ENCODE measurements at places on chromosomes 3 and 15.

- DNase-seq: no peak
These were observed 46.5 kb downstream of the EXOG start for GRCh38 chr3:38542401-38543298.

GRCh38 chr3:120040813-120041377 is 53.4 kb downstream of the GSK3B start:
- no peak for DNase-seq

DNA sequence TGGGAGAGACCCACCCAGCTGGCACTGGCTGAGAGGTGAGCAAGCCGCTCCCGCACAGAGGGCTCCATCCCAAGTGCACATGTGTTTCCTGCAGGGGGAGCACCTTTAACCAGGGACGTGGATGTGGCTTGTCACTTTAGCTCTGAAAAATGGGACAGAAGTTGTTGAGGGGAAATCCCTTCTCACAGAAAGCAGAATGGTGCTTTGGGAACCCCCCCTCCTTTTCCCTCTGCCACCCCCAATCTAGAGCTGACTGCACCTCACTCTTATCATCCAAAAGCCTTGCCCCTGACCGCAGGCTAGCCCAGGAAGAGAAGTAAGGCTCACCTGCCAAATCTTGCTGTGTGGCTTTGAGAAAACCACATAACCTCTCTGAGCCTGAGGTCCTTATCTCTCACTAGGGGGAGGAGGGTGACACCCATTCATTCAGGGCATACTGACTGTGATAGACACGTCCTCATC is 77.9 kb downstream of the RPN1 start:
- DNase-seq: no peak

DNA sequence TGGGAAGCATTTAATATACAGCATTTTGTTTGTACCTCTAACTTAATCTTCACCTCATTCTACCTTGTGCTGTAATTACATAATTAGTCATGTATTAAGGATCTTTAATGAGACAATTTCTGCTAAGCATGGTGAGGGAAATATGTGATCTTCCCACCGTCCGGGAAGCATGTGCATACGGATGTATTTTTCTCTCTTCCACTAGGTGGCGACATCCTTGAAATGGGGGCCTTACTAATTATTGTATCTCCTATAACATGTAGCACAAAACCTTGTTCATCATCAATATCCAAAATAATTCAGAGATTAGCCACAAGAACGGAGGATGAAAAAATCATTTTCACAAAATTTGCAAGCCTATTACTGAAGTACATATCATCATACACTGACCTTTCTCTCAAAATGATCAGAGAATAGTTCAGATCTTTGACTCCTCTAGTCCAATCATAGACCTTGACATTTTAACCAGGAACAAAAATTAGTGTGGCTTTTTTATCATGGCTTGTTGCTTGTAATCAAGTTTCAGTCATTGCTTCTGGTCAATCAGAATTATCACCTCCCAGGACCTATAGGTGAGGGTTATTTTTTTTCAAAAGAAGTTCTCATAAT is 148.9 kb upstream of the GBE1 start:
- peak; percentile 39 for DNase-seq

- DNase-seq: no peak
These were observed 8.6 kb upstream of the ADAM10 start for GRCh38 chr15:58758141-58758540.

DNA sequence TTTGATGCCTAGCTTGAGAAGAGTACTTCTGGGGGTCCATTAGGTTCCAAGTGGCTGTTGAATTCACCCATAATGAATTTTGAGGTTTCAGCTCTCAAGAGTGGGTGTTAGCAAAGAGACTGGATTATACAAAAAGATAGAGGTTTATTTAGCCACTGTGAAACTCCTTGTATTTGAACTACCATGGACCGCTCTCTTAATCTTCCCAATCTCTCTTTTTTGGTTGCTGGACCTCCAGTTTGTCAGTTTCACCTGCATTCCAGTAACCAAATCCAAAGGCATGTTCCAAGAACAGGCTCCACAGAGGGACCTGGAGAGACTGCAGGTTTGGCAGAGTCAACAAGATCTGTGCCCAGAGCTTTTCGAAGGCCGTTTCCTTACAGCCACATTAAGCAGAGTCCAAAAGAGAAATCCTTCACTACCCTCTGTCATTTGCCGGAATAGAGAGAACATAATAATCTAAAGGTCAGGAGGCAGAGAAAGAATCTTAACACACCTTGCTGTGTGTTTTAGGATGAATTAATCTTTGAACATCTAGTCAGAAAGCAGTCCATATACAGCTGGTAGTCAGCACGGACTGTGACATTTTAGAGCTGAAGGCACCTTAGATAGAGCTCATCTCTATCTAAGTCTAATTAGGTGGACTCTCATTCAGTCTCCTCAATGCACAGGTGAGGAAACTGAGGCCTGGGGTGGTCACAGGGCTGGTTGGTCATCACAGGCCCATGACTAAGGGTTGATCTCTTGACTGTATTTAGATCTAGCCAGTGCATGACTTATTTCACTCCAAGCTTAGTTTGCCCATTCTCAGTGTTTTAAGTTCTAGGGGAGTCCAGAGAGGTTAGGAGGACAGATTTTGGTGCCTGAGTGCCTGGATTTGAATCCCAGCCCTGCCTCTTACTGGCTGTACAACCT is 1.3 kb downstream of the ABHD2 start:
- DNase-seq: no peak

- no peak for DNase-seq
These were observed 943.2 kb downstream of the MCTP2 start for GRCh38 chr15:95174301-95175259.

DNA sequence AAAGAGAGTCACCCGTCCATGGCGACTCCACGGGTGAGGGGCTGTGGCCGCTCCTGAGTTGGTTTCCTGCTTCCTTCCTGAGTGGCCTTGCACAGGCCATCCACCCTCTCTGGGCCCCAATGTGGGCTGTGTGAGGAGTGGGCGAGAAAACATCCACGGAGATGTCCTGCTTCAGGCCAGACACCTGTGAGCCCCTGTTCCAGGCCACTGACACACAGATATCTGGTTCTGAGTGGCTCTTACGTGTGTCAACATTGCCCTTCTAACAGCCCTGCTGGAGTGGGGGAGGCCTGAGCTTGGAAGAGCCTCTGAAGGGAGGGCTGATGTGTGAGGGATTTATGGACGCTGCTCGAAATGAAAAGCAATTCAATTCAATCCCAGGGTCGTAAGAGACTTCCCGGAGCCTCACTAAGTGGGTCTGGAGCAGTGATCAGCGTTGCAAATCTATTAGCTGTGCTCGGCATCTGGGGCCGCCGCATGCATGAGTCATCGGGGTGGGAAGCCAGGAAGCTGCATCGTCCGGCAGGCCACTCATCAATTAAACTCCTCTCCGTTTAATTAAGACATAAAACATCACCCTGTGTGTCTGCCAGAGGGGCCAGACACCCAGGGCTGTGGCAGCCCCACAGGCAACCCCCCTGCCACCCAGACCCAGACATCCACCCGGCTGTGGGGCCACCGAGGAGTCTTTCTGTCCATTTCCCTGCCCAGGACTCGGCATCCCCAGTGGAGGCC is 20.0 kb upstream of the PRR23E start:
- no peak for DNase-seq

DNA sequence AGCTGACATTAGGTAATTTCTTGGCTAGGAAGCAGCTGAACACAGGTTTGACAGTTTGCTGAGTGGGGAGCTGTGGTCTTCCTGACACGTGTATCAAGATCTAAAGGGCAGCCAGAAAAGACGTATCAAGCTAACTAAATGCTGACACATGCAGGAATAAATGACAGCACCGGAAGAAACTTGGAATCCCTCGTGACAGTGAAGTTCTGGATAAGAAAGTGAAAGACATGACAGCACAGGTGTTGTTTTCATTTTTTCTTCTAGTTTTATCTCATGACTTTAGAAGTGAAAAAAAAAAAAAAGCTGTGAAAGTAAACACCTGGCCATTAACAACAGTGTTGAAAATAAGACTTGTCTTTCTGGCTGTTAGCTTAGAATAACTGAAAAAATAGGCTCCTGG is 48.7 kb downstream of the FGF7 start:
- DNase-seq: no peak

- DNase-seq: no peak
These were observed 413.7 kb downstream of the LPP start for GRCh38 chr3:188567478-188568195.

DNA sequence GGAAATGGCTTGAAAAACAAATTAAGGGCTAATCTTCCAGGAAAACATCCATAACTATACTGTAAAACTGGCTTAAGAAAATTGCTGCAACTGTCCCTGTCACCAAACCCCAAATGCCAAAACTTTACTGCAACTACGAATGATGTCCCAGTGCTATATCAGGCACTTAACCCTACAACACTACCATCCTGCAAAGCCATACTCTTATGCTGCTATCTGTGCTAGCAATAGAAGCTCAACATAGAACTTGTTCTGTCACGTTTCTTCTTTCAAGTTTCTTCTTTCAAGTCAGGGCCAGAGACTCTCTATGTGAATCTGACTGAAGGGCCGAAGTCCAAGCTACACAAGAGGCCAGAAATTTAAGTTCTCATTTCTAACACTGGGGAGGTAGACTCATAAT is 92.5 kb downstream of the IGSF11 start:
- no peak for DNase-seq

DNA sequence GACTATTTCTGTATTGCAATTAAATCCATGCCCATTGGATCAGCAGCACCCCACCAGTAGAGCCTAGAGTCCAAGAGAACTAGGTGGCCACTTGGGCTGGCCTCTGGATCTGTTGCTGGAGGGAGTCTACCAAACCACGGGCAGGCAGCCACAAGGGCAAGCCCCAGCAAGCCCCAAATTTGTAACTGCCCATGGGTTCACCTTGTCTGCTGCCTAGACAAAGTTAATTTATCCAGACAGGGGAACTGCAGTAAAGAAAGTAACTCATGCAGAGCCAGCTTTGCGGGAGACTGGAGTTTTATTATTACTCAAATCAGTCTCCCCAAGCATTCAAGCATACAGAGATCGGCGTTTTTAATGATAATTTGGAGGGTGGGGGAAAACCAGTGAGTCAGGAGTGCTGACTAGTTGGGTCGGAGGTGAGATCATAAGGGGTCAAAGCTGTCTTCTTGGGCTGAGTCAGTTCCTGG is 74.0 kb upstream of the TERB2 start:
- DNase-seq: no peak

DNA sequence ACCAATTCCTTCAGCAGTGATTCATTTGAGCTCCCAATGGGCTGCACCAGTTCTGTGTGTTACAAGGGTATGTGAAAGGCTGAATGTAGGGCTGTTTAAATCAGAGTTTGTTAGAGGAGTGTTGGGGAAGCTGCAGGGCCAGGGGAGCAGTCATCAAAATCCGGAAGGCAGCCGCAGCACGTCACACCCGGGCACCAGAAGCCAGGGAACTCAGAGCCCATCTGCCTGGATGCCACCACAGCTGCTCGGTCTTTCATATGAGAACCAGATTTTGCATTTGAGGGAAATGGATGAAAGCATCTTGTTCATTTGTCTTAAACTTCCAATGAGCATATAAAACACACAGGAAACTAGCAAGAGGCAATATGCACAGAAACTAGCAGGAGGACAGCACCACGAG is 24.2 kb upstream of the NEO1 start:
- no peak for DNase-seq

Measured in mucosa of descending colon (tissue), 3 donors.